ENCODE measurements at places on chromosomes 13 and 19.

GRCh38 chr13:112959206-112959605, 9.8 kb upstream of the MCF2L start:
- DNase-seq = no peak

- no peak for DNase-seq
Observed at GRCh38 chr13:108460746-108461145, 168.7 kb upstream of the MYO16 start.

DNA sequence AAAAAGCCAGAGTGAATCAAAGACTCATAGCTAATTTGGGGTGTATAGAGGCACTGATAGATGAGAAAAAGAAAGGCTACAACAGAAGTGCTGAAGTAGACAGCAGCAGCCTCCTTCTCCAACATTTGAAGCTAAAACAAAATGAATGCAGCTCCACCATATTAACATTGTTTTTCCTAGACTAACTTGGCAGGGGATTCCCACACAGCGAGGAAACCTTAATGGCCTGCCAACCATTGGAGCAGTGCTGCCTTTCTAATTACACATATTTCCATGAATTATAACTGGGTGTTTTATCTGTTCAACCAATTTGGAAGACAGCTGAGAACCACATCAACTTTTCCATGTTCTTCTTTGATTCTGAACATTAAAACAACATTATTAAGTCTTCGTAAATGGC, 478.6 kb downstream of the LIG4 start:
- no peak for DNase-seq

- DNase-seq = no peak
Observed at GRCh38 chr13:44298314-44298713, 75.3 kb upstream of the SERP2 start.

DNA sequence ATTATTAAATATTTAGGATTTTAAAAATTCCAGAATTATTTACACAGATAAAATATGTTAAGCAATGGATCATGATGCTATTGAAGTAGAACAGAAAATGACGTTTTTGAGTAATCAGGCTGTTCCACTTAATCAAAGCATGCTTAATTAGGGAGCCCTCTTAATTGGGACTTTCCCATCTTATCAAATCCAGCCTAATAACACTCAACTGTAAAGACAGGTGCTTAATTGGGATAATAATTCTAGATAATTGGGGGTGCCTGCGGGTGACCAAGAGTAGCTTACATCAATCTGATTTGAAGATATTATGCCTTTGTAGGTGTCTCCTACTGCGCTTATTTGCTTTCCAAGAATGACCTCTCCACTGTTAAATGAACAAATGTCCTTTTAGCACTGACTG, 742.2 kb upstream of the SLITRK6 start:
- no peak for DNase-seq

DNA sequence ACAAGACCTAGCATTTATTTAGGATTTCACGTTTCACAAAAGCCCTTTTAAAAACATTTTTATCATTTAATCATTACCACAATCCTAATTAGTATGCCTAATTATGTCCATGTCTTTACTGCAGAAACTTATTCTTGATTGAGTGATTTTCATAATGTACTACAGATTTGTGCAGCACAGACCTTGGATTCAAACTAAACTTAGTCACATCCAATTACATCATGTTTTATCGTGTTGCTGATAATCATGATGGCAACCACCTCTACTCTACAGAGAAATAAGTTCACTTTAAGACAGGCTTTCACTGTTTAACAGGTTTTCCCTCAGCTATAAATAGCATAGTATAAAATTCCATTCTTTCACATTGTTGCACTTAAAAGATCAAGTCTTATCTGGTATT, 240.9 kb upstream of the RFC3 start:
- no peak for DNase-seq

DNA sequence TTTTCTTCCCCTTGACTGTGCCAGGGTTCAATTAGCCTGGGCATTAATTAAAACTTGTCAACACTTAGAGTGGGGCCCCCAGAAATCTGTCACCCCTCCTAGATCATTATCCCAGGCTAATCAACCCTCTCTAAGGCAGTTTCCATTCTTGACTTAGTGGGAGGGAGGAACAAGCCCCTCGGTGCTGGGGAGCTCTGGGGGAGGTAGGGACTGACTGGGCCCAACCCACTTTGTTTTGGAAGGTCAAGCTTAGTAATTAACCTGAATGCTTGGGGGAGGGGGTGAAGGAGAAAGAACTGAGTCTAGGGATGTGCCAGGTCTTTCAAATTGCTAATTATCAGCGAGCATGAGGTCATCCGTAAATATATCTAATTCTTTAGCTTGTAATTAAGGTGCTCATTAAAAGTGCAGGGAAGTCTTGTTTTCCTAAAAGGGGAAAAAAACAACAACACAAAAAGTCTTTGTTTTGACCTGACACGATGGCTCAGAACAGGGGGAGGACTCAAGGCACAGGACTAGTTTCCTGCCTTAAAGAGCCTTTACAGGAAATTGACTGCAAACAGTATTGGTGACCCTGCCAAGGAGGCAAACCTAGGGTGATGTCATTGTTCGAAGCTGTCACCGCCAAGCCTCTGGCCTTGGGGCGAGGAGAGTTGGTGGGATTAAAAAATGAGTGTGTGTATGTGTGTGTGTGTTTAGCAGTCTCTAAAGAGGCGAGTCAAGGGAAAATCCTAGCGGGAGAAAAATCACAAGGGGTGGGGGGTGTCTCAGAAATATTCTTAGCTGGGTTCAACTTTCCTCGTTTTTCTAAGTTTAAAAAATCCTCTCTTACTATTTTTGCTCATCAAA, 19.4 kb downstream of the ACTN4 start:
- peak; percentile 45 for DNase-seq

- no peak for DNase-seq
Observed at GRCh38 chr19:4360641-4361151, 17.3 kb downstream of the MPND start.

GRCh38 chr13:77988355-77988754, 69.7 kb upstream of the EDNRB start:
- no peak for DNase-seq

DNA sequence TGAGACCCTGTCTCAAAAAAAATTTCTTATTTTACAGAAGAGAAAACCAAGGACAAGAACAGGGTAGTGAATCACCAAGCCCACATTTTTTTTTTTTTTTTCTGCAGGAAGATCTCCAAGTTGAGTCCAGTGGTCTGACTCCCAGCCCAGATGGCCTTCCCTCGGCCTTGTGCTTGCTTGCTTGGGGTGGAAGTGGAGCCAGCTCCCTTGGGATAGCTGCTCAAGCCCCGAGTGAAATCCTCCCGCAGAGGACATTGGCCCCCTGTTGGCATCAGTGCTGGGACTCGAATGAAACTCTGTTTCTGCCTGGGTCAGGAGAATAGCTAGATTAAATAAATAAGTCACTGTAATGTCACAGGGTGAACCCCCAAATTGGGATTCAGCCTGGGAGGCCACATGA, 9.4 kb upstream of the NUP62 start:
- DNase-seq = no peak

DNA sequence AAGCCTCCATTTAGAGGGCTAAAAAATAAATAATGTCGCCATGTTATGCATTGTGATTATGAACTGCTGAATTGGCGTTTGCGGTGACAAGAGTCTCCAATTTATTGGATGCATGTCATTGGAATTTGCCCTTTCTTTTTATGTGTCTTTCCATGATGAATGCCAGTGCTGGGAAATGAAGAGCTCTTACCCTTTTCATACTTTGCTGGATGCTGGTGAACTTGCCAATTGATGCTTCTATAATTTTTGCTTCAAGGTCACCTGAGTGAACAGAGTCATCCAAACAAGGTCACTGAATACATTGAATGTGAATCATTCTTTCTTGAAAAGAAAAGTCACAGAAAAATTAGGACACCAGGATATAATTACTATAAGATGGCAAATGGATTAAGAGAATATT, 348.2 kb downstream of the OXGR1 start:
- DNase-seq = no peak

- no peak for DNase-seq
Observed at GRCh38 chr19:33447336-33448158, 74.0 kb downstream of the CEBPG start.

DNA sequence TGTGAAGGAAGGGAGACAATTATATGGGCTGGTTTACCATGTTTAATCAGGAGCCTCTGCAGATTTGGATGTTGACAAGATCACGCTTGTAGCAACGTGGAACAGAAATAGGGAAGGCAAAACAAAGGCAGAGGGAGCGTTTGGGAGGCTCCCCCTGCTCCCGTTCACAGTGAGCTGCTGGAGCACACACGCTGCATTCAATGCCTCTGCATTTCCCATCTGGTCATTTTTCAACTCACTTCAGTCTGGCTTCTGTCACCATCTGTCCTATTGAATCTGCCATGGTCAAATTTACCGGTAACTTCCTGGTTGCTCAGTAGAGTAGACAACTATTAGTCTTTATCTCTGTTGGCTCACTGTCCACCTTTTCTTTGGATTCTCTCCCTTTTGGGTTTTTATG, 91.0 kb downstream of the NHLRC3 start:
- no peak for DNase-seq

GRCh38 chr13:70616847-70617246, 508.6 kb upstream of the KLHL1 start:
- DNase-seq = no peak

DNA sequence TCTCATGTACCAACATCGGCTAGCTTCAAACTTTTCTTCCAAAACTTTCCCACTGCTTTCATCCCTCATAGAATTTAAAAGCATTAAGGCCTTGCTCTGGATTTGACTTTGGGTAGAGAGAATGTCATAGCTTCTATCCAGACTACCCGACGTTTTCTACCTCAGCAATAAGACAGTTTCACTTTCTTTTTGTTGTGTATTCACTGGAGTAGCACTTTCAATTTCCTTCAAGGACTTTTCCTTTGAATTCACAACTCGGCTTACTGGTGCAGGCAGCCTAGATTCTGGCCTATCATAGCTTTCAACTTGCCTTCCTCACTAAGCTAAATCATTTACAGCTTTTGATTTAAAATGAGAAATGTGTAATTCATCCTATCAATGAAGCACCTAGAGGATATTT, 420.4 kb upstream of the GPC6 start:
- no peak for DNase-seq

GRCh38 chr19:34979819-34980640, 16.0 kb upstream of the ZNF792 start:
- DNase-seq = no peak

- DNase-seq = no peak
Observed at GRCh38 chr13:106471957-106472543, 63.4 kb downstream of the EFNB2 start.

DNA sequence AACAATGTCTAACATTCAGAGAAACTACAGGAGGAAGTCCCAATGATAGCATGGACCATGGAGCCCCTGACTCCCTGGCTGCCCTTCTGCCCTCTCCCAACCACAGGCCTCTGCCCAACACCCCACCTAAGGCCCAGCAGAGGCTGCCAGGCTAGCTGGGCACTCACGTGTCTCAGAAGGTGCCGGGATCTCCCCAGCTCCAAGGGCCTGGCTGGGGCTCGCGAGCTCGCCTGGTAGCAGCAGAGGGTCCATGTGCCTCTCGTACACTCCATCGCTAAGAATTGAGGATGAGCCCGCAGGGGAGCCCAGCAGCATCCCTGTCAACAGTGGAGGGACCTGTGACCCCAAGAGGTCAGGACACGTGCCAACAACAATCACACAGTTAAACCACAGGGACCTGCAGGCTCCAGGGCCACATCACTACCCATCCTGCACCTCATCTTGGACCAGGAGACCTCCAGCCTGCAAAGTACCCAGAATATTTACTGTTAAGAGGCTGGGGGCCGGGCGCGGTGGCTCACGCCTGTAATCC, 9.4 kb downstream of the ZSCAN18 start:
- no peak for DNase-seq

GRCh38 chr13:21324803-21325202, 134.3 kb downstream of the ZDHHC20 start:
- DNase-seq = no peak

GRCh38 chr19:5751709-5752108, 31.3 kb downstream of the CATSPERD start:
- DNase-seq = no peak

DNA sequence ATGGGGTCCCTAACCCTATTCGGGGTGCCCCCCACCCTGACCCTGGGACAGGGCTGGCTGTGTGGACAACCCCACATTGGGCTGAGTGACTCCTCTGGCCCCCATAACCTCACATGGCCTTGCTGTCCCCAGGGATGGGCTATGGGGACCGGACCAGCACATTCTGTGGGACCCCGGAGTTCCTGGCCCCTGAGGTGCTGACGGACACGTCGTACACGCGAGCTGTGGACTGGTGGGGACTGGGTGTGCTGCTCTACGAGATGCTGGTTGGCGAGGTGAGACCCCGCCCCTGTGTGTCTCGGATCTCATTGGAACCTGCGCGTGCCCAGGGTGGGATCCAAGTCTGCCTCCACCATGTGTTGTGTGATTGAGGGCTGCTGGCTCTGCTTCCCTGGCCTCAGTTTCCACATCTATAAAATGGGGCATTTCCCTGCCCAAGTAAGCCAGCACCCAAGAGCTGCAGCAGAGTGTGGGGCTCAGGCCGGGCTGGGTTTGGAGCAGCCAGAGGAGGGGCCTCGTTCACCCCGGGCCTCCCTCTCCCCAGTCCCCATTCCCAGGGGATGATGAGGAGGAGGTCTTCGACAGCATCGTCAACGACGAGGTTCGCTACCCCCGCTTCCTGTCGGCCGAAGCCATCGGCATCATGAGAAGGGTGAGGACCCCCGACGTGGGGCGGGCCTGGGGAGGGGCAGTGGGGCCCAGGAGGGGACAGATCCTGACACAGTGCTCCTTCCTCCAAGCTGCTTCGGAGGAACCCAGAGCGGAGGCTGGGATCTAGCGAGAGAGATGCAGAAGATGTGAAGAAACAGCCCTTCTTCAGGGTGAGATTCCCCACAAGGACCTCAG, 4.9 kb downstream of the PTGER1 start:
- no peak for DNase-seq

GRCh38 chr13:112905990-112906641, 62.9 kb upstream of the MCF2L start:
- DNase-seq = no peak

DNA sequence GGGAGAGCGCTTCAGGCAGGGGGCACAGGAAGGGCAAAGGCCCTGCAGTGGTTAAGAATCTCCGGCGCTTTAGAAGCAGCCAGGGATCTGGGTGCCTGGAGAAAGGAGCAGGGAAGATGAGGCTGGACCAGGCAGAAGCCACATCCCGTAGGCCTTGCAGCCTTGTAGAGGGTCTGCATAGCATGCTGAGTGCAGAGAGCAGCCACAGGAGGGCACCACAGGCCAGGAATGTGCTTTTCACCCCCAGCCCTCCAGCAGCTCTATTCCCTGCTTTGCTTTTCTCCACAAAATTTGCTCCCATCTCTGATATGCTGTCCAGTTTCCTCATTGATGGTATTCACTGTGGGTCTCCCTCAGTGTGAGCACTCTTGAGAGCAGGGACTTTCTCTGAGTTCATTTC, 5.7 kb downstream of the WDR62 start:
- peak; percentile 16 for DNase-seq
